Amniotic stem cell (primary cell): ENCODE measurements at places on chromosomes 2 and 18.

- no peak for DNase-seq
These were observed 36.1 kb upstream of the NDUFV2 start for GRCh38 chr18:9066358-9066757.

DNA sequence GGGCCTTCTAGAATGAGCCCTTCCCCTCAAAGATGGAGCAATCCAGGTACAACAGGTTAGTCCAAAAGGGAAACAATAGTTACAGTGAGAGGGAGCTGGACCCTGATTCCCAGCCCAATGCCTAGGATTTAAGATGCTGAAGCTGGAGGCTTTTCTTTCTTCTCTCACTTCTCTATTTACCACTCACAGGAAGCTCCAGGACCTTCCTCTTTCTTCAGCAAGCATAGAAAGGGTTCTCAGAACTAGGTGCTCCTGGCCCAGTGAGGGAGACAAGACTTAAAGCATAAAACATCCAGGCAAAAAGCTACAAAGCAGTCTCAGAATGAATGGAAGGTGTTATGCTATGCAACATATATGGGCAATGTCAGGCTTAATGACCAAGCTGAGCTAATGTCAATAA lies 279.0 kb downstream of the SRBD1 start:
- DNase-seq: no peak

GRCh38 chr2:161332371-161332967 lies 24.2 kb downstream of the PSMD14 start:
- DNase-seq: no peak

GRCh38 chr2:195759877-195760276 lies 102.9 kb downstream of the SLC39A10 start:
- no peak for DNase-seq

DNA sequence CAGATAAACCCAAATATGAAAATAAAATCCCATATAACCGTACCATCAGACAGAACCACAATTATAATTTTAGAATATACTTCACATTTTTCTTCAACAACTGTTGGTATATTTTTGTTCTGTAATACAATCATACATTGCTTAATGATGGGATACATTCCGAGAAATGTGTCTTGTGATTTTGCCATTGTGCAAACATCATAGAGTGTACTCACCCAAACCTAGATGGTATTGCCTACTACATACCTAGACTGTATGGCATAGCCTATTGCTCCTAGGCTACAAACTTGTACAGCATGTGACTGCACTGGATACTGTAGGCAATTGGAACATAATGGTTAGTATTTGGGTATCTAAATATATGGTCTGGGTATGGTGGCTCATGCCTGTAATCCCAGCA lies 30.6 kb downstream of the MAPRE3 start:
- DNase-seq: no peak

- no peak for DNase-seq
These were observed 49.2 kb upstream of the NEMP2 start for GRCh38 chr2:190583507-190584337.

GRCh38 chr18:34957864-34958259 lies 83.4 kb upstream of the MAPRE2 start:
- DNase-seq: no peak

DNA sequence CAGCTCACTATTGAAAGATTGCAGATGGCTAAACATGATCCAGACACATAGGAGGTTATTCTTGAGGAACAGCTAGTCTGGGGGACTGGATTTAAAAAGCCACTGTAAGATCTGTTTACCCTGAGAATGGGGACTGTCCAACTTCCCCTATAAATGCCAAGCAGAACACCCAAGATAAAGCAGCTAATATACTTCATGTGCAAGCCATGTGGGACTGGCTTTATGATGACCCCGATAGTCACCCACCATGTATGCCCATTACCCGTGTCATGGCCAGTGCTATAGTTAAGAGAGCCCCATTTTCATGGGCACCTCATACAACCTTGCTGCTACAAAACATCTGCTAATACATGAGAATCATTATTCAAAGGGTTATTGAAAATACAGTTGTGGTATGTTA lies 16.0 kb downstream of the YPEL5 start:
- DNase-seq: no peak

DNA sequence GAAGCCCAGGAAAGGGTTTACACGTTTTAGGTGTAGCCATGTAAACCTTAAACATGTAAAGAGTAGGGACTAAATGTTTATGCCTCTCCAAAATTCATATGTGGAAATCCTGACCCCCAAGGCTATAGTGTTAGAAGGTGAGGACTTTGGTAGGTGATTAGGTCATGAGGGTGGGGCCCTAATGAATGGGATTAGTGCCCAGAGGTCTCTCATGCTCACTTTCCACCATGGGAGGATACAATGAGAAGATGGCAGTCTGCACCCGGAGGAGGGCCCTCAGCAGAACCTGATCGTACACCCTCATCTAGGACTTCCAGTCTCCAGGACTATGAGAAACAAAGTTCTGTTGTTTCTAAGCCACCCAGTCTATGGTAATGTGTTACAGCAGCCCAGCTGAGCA lies 119.6 kb downstream of the TMEM163 start:
- DNase-seq: no peak

DNA sequence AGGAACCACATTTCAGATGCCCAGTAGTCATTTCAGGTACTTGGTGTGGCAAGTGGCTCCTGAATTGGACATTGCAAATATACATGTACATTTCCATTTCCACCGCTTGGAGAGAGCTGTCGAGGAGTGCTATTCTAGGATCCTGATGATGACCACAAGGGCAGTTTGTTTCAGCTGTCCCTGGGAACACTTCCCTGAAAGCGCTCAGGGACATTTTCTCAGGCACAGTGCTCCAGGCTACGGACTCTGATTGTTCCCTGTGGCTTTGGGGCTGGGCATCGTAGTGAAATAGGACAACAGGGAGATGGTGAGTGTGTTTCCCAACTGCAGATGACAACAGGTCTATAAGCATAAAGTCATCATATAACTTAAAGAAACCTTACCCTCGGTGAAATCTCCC lies 3.1 kb downstream of the DBI start:
- DNase-seq: no peak

DNA sequence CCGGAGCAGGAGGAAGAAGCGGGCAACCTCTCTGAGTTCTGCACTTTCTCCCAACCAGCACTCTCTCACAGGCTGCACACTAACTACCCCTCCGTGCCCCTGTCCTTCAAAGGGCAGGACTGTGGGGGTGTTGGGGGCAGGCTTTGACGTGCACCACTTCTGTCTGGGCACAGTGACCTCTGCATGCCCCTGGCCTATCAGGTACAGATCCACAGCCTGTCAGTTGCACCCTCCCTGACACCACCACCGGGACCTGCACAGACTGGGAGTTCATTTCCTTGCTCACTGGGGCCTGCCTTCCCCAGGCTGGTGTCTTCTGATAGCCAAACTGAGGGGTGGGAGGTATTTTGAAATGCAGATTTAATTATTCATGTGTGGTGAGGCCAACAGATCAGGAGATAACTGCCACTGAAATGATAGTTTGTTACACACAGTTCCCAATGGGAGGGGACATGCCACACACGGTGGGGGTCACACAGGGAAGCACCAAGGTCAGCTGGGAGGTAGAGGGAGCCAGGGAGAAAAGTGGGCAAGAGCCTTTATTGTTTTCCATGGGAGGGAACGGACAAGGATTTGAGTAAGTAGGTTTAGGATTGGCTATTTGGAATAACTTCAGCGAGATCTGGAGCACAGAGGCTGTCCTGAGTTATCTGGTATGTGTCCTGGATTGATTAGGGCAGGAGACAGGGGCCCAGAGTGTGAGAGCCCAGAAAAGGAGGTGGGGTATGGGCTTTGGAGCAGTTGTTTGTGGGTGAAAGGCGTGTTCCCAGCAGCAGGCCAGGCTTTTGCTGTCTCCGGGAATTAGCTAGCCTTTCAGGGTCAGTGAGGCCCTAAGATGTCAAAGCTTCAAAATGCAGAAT lies 251.6 kb downstream of the AFF3 start:
- DNase-seq: no peak

- DNase-seq: no peak
These were observed 56.6 kb downstream of the ZNF804A start for GRCh38 chr2:184654945-184655344.

DNA sequence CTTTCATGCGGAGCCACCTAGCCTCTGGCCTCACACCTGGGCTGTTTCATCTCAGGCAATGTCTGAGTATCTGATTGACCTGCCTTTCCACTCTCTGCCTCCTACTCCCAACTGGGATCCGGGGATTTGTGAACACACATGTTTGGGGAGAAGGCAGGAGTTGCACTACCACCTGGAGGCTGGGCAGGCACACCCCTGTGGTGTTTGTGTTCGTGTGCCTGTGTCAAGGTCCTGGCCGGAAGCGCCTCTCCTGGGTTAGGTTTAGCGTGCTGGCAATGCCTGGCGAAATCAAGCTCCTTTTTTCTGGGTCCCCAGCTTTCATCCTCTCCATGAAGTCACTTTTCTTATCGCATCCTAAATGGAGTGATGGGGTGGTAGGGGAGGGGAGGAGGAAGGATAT lies 63.9 kb downstream of the GATA6 start:
- no peak for DNase-seq

DNA sequence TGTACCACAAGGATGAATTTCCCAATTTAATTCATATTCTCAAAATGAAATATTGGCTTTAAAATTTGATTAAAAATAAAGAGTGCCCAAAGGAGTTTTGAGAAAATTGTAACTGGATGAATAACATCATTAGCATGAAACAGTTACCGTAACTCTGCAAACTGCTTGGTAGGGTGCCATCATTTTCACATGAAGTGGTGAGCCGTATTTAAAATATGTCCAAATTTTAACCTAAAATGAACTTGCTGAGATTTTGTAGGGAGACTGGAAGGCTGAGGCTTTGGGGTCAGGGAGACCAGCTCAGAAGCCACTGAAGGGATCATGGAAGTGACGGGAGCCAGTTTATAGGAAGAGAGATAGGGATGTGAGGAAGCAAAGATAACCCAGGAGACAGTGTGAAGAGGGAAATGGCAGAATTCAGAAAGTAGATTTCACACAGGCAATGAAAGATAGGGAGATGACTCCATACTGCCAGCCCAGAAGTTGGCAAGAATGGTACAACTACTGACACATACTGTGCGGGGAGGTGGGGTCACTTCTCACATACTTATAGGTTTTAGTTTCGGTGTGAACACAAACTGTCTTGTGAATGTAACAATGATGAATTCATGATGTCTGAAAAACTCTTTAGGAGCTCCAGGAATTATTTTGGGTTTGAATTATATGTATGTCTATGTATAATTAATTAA lies 53.8 kb downstream of the EFEMP1 start:
- DNase-seq: no peak

GRCh38 chr2:190425221-190425866 lies 17.2 kb downstream of the MFSD6 start:
- no peak for DNase-seq

DNA sequence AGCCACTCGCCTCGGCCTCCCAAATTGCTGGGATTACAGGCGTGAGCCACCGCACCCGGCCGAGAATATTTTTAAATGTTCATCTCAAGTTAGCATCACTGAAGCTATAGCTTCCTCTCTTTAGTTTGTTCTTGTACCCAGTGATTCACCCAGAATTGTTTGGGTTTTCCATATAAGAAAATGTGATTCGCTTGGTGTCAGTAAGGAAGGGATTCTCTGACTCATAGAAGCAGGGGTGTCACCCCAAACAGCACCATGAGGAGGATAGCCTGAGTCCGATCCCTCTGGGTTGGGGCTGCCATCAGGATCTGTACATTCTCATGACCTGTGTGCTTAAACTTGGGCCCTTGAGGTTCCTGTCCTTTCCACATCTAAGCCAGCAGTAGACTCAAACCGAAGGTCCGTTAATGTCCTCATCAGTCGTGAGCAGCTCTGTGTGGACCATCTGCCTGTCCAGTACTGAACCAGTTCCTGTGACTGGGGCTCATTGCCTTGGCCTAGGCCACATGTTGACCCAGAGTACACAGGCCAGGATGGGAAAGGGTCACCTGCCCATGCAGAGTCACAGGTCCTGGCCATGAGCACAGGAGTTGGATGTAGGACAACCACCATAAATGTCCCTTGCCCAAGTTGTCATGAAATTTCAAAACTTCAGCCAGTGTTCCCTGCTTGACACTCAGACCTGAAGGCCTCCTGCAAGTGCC lies 311.9 kb downstream of the GBX2 start:
- no peak for DNase-seq

- DNase-seq: no peak
These were observed 11.2 kb downstream of the SLC66A2 start for GRCh38 chr18:79940126-79940813.

DNA sequence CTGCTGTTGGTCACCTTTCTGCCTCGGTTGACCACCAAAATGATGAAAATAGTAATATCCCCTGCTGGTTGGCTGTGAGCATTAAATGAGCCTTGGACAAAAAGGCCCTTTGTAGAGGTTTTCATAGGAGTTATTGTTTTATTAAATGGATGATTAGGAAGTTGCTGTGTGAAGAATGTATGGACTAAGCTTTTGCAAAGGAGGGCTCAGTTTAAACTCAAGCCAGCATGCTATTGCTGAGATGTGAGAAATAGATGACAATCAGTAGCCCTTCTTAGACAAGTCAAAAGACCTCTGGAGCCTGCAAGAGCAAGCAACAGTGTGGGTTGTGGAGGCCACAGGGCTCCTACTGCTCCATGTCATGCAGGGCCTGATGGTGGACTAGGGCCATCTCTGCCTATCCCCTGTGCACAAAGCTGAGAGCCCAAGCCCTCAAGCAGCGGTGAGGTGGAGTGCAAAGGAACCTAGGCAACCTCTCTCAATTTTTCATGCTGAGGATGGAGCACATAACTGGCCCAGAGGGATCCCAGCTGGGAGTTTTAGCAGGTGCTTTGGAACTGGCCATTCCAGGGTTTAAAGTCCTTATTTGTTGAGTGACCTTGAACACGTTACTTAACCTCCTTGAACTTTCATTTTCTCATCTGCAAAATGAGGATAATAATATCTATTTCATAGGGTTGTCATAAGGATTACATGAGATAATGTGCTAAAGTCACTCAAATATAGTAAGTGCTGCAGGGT lies 37.1 kb downstream of the FOSL2 start:
- no peak for DNase-seq
